ENCODE measurements at places on chromosomes 3 and 15.

- no peak for DNase-seq
Measured at GRCh38 chr3:135218782-135219181, 423.7 kb downstream of the EPHB1 start.

DNA sequence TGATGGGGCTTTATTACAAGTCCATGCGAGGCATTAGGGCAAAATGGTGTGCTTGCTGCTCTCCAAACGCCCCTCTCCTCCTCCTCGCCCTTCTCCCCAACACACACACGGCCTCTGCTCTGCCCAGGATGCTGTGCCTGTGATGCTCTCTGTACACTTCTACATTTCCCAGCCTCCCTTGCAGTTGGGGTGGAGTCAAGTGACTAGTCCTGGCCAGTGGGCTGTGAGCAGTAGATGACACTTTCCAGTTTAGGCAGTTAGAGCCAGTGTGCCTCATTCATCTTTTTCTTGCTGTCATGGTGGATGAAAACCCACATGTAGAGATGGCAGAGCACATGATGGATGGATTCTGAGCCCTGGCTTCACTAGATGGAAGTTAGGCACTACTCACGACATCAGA, 5.4 kb downstream of the TRH start:
- DNase-seq: no peak

- no peak for DNase-seq
Measured at GRCh38 chr3:74518610-74519009, 95.8 kb downstream of the CNTN3 start.

- no peak for DNase-seq
Measured at GRCh38 chr15:80636675-80637074, 58.4 kb upstream of the ABHD17C start.

GRCh38 chr3:31187380-31187779, 292.9 kb upstream of the GADL1 start:
- DNase-seq: no peak

GRCh38 chr15:89430530-89431341, 65.6 kb downstream of the RHCG start:
- peak; percentile 93 for DNase-seq
